Smooth muscle cell of trachea (primary cell): ENCODE measurements at places on chromosomes 2 and 18. TPM values are rescaled to one million over a fixed set of nuclear protein-coding genes. Genes with fewer than 3 reads are reported as not detected.

Gene NMUR1
- under 0.01 and 0.17 TPM in 2 replicates for total RNA-seq

Gene UGT1A10
- not detected in 2 replicates for total RNA-seq

Gene HDAC4
- total RNA-seq, result 19.9 and 28.3 TPM in 2 replicates

Gene NRBP1
- total RNA-seq, result 98.9 and 122 TPM in 2 replicates

Gene CNTNAP5
- not detected in 2 replicates for total RNA-seq

Gene PID1
- 21.1 and 26.1 TPM in 2 replicates for total RNA-seq

Gene GPATCH11
- total RNA-seq, result 3.6 and 10.6 TPM in 2 replicates

Gene SLC4A1AP
- total RNA-seq, result 28.1 and 38.7 TPM in 2 replicates

Gene HOXD11
- total RNA-seq, result not detected in 2 replicates

Gene UGT1A5
- total RNA-seq, result not detected in 2 replicates

Gene CSRNP3
- 2.8 and 3.0 TPM in 2 replicates for total RNA-seq

Gene GAD1
- total RNA-seq, result 0.33 TPM in 1 of 2 replicates, not detected in the other

Gene TBR1
- under 0.01 TPM in 1 of 2 replicates, not detected in the other for total RNA-seq

Gene RNF181
- total RNA-seq, result 160 and 253 TPM in 2 replicates

Gene IMPA2
- total RNA-seq, result 10.2 and 24.0 TPM in 2 replicates

Gene COLEC12
- total RNA-seq, result 122 and 177 TPM in 2 replicates

Gene ASPRV1
- total RNA-seq, result 0.15 and 0.33 TPM in 2 replicates
